ENCODE measurements at places on chromosomes 6 and 20.

- DNase-seq, result no peak
Measured at GRCh38 chr6:34616227-34616585, 60.1 kb upstream of the SPDEF start.

- DNase-seq, result no peak
Measured at GRCh38 chr6:35388772-35389352, 46.5 kb downstream of the PPARD start.

- DNase-seq, result no peak
Measured at GRCh38 chr6:121849477-121849876, 414.0 kb downstream of the GJA1 start.

DNA sequence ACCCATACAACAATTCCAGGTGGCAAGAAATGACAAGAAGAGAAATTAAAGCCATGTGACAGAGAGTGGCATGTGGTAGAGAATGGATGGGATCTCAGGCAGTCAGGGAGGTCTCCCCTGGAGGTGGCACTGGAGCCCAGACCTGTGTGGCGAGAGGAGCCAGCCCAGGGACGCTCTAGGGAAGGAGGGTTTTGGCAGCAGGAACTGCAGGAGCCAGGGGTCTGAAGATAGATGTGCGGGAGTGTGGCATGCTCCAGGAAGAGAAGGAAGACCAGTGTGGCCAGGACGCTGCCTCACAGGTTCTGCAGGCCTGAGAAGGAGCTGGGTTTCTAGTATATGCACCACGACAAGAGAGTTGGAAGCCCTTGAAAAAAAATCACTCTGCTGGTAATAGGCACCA is 45.1 kb downstream of the SPATA2 start:
- no peak for DNase-seq

GRCh38 chr6:139519571-139520031 is 145.2 kb upstream of the CITED2 start:
- DNase-seq, result no peak
